ENCODE measurements at places on chromosomes 16 and 17. TPM values are rescaled to one million over a fixed set of nuclear protein-coding genes. Genes with fewer than 3 reads are reported as not detected.

Gene PLEKHG4
- 2.5 TPM for total RNA-seq

Gene OTOP3
- total RNA-seq = not detected

Gene CLDN7
- total RNA-seq = 9.9 TPM

Gene COX11
- total RNA-seq = 37.0 TPM

Gene TMEM204
- total RNA-seq = 38.1 TPM

Gene HCRT
- not detected for total RNA-seq

Gene GAS7
- 136 TPM for total RNA-seq

Gene ZC3H7A
- total RNA-seq = 86.2 TPM

Gene LYRM1
- 24.3 TPM for total RNA-seq

Gene SRRM2
- 552 TPM for total RNA-seq

Gene C17orf78
- total RNA-seq = not detected

Gene DHX58
- 11.6 TPM for total RNA-seq

Gene CYGB
- 26.6 TPM for total RNA-seq

Gene CHAD
- not detected for total RNA-seq

Gene C16orf74
- total RNA-seq = not detected

Gene NRN1L
- total RNA-seq = 2.1 TPM

Gene CDH3
- 0.81 TPM for total RNA-seq

Gene MYH13
- not detected for total RNA-seq

Gene CNEP1R1
- 25.0 TPM for total RNA-seq

Gene HSBP1
- 74.3 TPM for total RNA-seq

Gene ZNF689
- 5.7 TPM for total RNA-seq

Gene TRPV3
- 2.0 TPM for total RNA-seq

Gene TEDC2
- 0.84 TPM for total RNA-seq

Measured in aorta (tissue), 5 donors.